ENCODE measurements at places on chromosomes 1 and 21.

- no peak for DNase-seq
Measured at GRCh38 chr1:5161372-5161771, 507.0 kb downstream of the AJAP1 start.

DNA sequence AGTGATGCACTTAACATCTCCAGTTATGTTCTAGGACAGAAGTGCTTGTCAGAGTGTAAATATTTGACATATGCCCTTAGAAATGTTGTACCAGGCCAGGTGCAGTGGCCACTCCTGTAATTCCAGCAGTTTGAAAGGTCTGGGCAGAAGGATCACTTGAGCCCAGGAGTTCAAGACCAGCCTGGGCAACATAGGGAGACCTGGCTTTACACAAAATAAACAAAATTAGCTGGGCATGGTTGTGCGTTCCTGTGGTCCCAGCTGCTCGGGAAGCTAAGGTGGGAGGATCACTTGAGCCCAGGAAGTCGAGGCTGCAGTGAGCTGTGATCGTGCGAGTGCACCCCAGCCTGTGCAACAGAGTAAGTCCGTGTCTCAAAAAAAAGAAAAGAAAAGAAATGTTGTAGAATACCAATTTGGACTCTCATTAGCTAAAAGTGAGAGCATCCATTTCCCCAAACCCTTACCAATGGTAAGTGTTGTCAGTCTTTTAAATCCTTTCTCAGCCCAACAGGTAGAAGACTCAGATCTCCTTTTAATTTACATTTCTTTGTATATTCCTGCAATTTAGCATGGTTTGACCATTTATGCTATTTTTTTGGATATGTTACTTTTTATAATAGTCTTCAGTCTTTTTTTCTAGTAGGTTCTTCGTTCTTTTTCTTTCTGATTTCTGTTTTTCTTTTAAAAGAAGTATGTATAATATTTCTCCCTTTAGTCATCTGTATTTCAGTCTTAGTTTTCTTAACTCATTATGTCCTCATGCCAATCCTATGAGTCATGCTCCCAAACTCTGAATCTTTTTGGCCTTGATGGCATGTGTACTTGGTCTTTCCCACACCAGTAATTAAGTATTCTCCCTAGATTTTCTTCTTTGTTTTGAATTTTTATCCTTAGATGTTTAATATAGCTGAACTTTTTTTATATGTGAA, 74.4 kb downstream of the CAMTA1 start:
- no peak for DNase-seq

- DNase-seq: no peak
Measured at GRCh38 chr1:17831597-17831996, 76.5 kb downstream of the ACTL8 start.

- no peak for DNase-seq
Measured at GRCh38 chr1:2098839-2099785, 48.9 kb downstream of the PRKCZ start.

GRCh38 chr1:30764939-30765555, 7.5 kb upstream of the LAPTM5 start:
- DNase-seq: no peak

GRCh38 chr1:180358649-180359048, 128.6 kb downstream of the LHX4 start:
- DNase-seq: no peak

DNA sequence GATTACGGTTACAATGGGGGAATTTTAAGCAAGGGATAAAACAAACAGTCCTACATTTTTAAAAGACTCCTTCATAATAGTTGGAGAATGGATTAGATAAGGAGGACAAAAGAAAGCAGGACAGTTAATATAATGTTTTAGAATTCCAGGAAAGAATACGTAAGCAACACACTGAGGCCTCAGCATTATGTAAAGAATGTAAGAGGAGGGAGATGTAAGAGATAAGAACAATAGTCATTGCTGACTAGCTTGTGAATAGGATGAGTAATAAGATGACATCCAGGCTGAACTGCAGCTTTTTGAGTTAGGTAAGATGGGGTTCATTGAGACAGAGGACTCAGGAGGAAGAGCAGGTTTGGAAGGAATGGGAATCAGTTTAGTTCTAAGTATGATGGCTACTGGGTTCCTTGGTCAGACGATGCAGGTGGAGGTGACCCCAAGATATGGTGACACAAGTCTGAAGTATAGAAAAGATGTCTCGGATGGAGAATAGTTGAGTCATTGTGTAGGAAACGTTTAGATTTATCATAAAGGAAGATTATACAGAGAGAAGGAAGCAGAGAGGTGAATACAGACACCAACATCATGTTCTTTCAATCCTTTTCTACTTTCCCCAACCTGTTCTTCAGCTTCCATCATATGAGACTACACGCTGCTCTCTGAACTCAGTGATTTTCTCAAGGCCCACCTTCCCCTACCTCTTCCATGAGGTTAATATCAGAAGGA, 372.8 kb downstream of the PTBP2 start:
- no peak for DNase-seq

- DNase-seq: no peak
Measured at GRCh38 chr1:51071291-51072042, 30.6 kb upstream of the C1orf185 start.

DNA sequence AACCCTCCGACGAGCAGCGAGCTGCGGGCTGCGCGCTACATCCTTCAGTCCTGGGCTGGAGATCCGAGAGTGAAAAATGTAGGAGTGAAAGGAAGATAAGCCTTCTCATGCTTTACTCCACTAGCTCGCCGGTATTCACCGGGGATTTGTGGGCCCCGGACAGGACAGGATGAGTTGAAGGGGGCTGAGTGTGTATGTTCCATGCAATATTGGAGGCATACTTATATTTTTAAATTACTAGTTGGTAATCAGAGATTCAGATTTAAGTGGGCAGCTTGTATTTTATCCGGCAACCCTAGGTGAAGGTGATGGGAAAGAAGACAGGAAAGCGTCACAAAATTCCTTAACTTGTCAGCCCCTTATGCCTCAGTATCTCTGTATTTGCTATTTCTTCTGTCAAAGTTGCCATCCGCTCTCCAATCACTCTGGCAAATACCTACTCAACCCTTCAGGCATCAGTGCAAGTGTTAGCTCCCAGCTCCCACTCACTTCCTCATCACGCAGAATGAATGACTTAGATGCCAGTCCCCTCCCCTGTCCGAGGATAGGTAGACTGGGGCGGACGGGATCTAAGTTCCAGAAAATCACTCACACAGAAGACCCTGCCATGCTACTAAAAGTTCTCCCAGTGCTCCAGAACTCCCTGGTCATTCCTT, 503 bp upstream of the PIGM start:
- DNase-seq: no peak

DNA sequence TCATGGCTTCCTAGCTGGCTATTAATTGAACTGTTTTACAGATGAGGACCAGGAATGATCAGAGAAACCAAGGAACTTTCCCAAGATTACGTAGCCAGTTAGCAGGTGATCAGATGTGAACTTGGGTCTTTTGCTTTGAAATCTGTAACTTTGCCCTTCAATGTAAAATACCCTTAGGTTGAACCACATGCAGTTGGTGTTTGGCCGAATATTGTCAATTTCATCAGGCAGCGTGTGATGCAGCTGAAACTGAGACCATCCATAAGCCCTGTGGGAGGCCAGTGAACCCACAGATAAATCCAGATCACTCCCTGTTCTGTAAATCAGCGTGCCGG, 150.8 kb downstream of the ETS2 start:
- no peak for DNase-seq

GRCh38 chr21:39315603-39316445, 2.4 kb upstream of the BRWD1 start:
- DNase-seq: no peak

DNA sequence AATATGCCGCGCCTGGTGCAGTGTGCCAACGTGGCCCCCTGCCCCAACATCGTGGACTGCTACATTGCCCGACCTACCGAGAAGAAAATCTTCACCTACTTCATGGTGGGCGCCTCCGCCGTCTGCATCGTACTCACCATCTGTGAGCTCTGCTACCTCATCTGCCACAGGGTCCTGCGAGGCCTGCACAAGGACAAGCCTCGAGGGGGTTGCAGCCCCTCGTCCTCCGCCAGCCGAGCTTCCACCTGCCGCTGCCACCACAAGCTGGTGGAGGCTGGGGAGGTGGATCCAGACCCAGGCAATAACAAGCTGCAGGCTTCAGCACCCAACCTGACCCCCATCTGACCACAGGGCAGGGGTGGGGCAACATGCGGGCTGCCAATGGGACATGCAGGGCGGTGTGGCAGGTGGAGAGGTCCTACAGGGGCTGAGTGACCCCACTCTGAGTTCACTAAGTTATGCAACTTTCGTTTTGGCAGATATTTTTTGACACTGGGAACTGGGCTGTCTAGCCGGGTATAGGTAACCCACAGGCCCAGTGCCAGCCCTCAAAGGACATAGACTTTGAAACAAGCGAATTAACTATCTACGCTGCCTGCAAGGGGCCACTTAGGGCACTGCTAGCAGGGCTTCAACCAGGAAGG, 4.3 kb downstream of the GJB3 start:
- no peak for DNase-seq

- no peak for DNase-seq
Measured at GRCh38 chr1:211336161-211336560, 9.5 kb downstream of the TRAF5 start.

GRCh38 chr1:111842411-111842810, 86.7 kb downstream of the DDX20 start:
- no peak for DNase-seq

GRCh38 chr1:213821943-213822334, 165.8 kb upstream of the PROX1 start:
- DNase-seq: no peak

GRCh38 chr1:181295217-181295616, 188.1 kb upstream of the CACNA1E start:
- no peak for DNase-seq

DNA sequence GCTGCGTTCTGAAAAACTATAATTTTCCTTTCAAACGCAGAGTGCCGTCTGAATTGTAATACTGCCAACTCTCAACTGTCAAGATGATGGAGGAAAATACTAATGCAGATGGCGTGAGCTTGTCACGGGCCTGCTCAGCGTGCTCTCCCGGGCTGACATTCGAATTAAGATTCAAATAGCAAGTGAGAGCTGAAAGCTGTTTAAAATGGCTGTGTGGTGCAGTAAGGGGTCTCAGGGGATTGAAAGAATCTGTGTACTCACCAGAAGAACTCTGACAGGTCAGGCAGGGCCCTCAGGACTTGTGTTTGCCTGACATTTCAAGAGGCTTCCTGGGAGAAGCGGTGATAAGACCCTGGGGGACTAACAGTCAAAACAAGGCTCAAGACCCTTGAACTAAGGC, 33.1 kb downstream of the ZMYND12 start:
- DNase-seq: no peak

- no peak for DNase-seq
Measured at GRCh38 chr21:45983649-45983965, 2.0 kb downstream of the COL6A1 start.

DNA sequence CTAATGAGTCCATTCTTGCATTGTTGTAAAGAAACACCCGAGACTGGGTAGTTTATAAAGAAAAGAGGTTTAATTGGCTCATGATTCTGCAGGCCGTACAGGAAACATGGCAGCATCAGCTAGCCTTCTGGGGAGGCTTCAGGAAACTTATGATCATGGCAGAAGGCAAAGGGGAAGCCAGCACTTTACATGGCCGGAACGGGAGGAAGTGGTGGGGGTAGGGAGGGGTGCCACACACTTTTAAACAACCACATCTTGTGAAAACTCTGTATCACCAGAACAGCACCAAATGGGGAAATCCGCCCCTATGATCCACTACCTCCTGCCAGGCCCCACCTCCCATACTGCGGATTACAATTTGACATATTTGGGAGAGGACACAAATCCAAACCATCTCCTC, 43.9 kb downstream of the NOS1AP start:
- no peak for DNase-seq

- DNase-seq: no peak
Measured at GRCh38 chr1:158147869-158148268, 32.8 kb upstream of the CD1D start.

DNA sequence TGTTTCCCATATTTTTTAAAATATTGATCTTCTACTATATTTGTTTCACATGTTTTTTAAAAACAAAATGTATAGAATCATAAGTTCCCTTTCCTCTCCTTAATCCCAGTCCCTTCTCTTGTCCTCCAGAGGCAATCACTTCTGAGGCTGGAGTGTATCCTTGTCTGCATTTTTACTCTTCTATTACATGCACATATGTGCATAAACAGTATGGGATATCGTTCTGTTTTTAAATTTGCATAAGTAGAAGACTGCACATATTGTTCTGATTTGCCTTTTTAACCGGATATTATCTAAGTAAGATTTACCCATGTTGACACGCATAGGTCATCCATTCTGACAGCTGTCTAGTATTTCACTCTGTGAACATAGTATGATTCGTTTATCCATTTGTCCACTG, 142.0 kb downstream of the TRABD2B start:
- DNase-seq: no peak

DNA sequence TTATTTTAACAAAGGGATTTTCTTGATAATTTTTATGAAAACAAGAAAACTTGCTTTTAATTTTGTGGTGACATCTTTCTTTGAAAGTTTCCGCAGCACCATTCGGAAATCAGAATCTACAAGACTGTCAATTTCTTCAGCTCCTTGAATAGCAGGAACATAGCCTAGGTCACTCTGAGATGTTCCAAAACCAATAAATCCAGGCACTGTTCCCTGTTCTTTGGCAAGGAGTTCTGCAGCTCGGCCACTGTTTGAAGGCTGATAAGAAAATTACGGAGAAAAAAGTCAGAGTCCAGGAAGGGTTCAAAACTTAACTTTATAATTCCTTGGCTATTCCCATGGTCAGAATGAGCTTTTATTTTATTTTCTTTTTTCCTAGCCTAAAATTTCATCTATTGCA, 6.0 kb downstream of the LTN1 start:
- DNase-seq: no peak

GRCh38 chr1:36924282-36924811, 110.0 kb downstream of the GRIK3 start:
- DNase-seq: peak; percentile 7

GRCh38 chr1:178946855-178947676, 76.2 kb upstream of the ANGPTL1 start:
- DNase-seq: no peak

DNA sequence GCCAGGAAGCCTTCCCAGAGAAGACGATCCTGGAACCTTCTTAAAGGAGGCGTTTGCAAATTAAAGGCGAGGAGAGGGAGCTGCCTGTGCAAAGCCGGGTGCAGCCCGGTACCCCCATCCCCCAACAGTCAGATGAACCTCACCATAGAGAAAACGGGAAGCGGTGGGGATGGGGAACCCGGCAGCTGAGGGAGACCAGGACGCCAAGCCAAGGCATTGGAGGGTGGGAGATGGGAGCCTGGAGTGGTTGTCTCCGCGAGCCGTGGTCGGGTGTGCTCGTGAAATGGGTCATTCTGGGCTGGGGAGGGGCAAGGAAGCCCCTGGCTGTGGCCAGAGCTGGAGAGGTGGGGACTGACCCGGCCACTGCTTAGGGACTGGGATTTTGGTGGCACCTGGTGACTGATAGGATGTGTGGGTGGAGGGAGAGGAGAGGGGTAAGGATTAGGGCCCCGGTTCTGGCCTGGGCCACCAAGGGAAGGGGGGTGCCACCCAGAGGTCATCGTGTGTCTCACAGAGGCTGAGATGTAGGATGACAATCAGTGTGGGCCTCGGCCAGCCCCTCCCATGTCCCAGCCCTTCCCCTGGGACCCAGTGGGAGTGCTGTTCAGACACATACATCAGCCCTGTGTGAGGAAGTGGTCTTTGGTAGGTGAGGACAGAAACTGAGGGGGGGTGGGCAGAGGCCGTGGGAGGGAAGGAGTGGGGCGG, 676 bp upstream of the PADI2 start:
- DNase-seq: no peak

Data from T-helper 9 cell (primary cell).